ENCODE measurements at places on chromosomes 4 and X.

DNA sequence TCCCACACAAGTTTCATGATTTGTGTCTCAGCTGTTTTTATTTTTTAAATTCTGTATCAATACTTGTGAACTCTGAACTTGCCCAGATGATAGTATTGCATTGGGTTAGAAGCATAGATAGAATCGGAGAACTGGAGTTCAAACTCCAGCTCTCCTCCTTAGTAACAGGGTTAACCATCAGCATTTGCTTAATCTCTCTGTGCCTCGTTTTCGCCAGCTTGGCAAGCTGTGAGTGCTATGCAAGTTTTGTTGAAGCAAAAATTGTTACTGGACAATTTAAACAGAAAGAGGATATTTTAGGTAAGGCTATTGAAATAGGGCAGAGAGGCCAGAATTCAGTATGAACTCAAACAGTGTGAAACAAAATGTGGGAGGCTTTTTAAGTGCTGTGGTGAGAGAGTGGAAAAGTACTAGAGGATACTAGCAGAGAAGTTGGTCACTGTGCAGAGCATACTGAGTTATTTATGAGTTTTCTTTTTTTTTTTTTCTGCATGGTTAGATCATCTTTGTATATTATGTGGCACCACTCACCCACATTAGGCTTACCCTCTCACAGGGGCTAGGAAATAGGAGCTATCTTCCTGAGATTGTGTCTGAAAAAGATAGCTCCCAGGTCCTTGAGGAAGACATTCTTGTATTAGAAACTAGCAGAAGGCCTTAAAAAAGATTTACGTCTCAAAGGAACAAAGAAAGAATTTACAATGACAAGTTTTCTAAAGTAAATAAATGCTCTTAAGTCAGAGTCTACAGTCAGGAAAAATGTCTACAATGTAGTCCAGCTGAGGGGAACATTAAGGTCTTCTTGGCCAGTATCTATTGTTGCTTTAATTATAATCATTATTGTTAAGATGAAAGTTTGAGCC lies 1126.6 kb downstream of the FAT4 start:
- DNase-seq, result no peak

DNA sequence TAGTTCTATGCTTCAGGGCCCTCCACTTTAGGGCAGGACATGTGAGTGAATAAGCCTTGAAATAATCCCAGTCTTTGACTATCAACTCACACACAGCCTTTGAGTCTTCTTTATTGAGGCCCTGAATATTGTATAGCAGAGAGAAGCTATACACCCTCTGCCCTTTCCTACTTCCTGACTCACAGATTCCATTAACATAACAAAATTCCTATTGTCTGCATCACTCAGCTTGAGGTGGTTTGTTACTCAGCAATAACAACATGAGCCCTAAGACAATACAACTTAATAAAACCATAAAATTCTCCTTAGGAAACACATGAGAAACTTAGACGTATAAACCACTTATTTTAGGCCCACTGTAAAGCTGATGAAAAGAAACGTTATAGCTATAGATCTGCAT lies 680.3 kb upstream of the DIAPH2 start:
- no peak for DNase-seq

DNA sequence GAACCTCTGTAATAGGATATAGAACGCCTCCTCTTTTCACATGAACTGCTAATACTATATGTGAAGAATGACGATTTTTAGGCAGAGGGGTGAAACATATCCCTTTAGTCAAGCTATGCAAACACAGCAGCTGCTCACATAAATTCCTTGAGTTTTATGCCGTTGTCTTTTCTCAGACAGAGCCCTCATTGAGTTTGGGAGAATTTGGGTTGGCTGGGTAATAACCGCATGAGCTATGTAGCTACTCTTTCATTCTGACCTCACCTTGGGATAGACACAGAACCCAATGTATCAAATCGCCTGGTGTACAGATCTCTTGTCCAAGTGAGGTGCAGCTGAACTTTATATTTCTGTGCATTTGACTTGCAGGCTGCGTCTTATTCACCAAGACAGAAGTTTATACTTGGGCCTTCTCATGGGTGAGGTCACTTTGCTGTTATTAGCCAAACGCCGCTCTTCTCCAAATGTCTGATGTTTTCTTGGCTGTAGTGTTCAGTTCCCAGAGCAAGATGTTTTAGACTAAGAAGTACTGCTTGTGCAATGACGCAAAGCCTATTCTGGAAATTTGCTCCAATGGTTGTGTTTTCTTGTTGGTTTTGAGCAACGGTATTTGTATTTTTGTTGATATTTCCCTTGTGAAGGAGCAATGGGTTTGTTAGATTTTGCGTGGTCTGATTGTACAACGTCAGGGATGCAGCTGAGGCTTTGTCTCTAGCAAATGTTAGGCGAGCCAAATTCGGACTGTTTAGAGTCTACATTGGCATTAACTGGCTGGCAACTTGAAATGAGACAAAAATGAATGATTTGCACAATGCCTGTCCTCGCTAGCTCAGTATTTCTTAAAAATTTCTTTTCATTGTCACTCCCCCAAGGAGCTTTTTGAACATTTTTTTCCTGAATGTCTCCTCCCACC lies 11.2 kb upstream of the SPARCL1 start:
- DNase-seq, result no peak

GRCh38 chr4:110139815-110140214 lies 58.6 kb downstream of the ELOVL6 start:
- DNase-seq, result no peak

DNA sequence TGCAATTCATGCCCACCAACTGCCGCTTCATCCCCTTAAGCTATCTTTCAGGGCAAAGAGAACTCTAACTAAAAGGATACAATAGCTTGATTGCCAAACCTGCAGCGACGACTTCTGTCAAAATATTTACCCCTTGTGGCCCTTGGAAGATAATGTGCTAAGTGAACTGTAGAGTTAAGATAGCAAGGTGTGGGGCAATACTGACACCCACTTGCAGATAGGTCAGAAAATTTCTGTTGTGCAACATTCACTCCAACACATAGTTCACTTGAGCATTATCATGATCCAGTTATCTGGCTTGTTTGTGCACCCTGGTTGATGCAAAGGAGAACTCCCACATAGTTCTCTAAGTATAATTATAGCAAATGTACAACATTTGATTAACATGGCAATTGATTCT lies 55.6 kb downstream of the RHOXF2B start:
- no peak for DNase-seq

DNA sequence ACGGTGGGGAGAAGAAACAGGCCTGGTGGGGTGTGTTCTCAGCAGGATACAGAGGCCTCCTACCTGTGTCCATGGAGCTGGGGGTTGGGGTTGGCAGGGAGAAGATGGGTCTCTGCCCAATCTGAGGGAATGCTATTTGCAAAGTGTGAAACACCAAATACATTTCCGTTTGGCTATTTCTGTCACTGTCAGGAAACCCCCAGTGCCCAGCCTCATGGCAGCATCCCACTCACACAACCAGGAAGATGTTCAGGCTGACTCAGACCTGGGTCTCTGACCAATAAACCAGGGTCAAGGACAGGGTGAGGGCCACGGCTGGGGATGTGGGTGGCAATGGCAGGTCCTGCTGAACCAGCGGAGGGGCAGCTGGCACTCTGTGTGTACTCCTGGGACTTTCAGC lies 41.3 kb downstream of the BCOR start:
- no peak for DNase-seq

- no peak for DNase-seq
Measured at GRCh38 chrX:17433965-17434364, 59.0 kb downstream of the NHS start.

GRCh38 chrX:30781711-30782444 lies 107.2 kb downstream of the TAB3 start:
- DNase-seq, result no peak

All from cortex of kidney (tissue), 1 donor.